NCI-H2171 treated with DMSO at 0.1 percent for 48 hours (cell line): ENCODE measurements at places on chromosomes 2 and 18.
A peak's percentile ranks its signal among the peaks of the same experiment; 100 is the strongest.

GRCh38 chr2:224145751-224146355 is 106.8 kb upstream of the SERPINE2 start:
- DNase-seq, result no peak

DNA sequence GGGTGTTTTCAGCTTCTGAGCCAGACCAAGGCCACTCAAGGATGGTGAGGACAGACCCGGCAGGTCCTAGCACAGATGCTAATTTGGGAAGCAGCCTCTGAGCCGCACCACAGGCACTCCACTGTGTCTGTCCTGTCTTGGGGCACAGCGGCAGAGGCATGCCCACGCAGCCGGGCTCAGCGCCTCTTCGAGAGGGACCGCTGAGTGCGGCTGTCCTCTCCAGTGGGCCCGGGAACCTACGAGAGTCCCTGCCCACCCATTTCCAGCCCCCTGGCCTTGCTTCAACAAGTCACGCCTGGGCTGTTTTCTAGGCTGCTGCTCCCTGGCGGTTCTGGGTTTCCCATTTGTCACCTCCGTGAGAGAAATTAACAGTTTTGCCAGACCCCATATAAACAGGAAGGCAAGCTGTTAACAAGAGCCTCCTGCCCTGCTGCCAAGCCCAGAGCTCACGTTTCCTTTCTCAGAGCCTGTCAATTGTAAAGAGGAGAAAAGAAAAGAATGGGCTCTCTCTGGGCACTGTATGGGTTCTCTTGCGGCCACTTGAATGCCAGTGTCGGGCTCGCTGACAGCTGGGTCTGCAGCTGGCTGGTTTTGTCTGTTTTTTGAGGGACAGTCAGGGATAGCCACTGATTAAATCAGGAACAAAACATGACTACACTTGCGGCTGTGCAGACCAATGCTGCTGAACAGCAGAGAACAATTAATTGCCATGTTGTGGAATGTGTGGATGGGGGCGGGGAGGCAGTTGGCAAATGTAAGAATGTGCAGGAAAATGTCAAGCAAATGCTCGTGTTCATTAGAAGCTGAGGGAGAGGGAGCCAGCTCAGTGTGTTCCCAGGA is 30.6 kb downstream of the TMEM17 start:
- DNase-seq, result peak; percentile 41

DNA sequence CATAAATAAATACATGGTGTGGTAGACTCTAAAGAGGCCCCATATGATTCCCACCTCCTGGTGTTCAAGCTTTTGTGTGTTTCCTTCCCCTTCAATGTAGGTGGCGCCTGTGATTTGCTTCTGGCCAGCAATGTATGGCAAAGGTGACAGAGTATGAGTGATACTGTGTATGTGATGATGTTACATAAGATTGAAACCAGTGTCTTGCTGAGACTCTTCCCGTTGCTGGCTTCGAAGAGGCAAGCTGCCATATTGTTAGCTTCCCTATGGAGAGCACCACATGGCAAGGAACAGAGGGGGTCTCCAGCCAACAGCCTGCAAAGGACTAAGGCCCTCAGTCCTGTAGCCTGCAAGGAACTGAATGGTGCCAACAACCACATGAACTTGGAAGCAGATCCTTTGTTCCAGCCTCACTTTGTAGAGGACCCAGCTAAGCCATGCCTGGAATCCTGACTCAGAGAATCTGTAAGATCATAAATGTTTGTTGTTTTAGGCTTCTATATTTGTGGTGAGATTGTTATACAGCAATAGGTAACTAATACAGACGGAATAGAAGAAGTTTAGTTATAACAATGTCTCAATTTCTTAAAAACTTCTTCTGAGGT is 1.7 kb upstream of the SMAD4 start:
- DNase-seq, result peak; percentile 17

- DNase-seq, result peak; percentile 19
Observed at GRCh38 chr2:179898873-179899272, 37.5 kb upstream of the ZNF385B start.

DNA sequence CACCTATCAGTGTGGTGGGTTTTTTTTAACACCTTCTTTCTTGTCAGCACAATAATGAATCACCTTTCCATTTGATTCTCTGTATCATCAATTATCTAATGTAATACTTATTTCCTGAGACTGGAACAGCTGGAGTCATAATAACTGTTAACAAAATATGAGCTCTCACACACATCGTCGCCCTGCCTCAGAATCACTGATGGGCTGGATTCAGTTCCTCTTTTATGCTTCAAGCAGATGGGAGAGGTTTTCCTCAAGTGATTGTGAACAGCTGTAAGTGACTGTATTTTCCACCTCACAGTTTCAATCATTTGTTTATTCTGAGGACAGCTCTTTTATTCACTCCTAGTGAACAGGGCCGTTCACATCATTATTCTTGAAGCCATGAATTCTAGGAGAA is 330.2 kb downstream of the DSC3 start:
- no peak for DNase-seq

DNA sequence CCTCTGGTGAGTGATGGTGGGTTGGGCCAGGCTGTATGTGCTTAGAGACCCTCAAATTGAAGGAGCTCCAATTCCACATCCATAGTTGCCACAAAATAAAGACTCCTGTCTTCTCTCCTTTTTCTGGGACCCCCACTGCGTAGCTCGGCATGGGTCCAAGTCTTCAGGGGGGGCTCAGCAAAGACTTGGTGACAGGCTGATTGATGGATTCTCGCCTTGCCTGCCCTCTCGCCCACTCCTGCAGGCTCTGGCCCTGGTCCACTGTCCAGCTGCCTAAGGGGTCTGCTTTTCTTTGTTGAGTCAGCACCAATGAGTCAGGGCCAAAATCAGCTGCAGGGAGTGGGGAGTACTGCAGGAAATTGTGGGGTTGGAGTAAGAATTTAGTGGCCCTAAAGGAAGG is 21.5 kb downstream of the RPL37A start:
- no peak for DNase-seq

- DNase-seq, result no peak
Observed at GRCh38 chr2:120299561-120299960, 46.4 kb upstream of the INHBB start.
